ENCODE measurements at places on chromosomes 7 and 10. TPM values are rescaled to one million over a fixed set of nuclear protein-coding genes. Genes with fewer than 3 reads are reported as not detected.

Gene CPED1
- not detected for total RNA-seq

Gene COL13A1
- 0.23 TPM for total RNA-seq

Gene GTF2IRD1
- 25.4 TPM for total RNA-seq

Gene LRGUK
- 0.35 TPM for total RNA-seq

Gene ASZ1
- total RNA-seq: not detected

Gene FAM200A
- 6.5 TPM for total RNA-seq

Gene SLC16A12
- total RNA-seq: 0.21 TPM

Gene LRCH4
- 16.0 TPM for total RNA-seq

Gene LRRC4
- total RNA-seq: not detected

Gene PPP1R17
- total RNA-seq: not detected

Gene CYP26C1
- total RNA-seq: not detected

Gene MKI67
- total RNA-seq: 59.2 TPM

Gene FAM25A
- not detected for total RNA-seq

Gene C1QL3
- total RNA-seq: not detected

Gene EPC1
- 19.0 TPM for total RNA-seq
